Inflammatory macrophage treated with lipopolysaccharide for 4 hours (primary cell): ENCODE measurements at places on chromosomes 2 and 18.

DNA sequence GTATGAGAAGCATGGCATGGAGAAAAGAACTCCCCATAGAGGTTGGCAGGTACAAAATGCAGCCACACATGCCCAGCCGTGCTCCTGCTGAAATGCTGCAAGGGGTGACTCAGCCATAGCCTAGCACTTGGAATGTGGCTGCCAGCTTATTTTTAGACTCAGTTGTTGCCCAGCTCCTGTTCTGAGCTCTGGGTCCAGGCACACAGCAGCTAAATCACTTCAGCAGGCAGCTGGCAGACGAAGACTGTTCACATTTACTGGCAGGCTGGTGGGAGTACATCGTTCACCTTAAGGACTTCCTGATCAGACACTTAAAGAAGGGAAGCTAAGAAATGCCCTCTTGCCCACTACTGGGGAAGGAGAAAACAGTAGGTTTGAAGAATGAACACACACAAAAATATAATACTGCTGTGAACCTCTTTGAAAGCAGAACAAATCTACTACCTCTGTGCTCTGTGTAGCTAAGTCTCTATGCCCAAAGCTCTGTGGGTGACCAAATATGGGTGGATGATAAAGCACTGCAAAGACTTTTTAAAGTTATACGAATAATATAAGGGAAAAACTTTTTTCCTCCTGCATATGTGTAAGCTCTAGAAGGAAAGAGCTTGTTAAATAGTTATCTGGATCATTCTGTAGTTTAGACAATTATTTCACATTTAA lies 146.1 kb downstream of the LNPK start:
- no peak for DNase-seq

- no peak for DNase-seq
These were observed 30.2 kb upstream of the CABYR start for GRCh38 chr18:24108641-24109040.

- no peak for DNase-seq
These were observed 2.7 kb upstream of the IL18RAP start for GRCh38 chr2:102420290-102420689.

DNA sequence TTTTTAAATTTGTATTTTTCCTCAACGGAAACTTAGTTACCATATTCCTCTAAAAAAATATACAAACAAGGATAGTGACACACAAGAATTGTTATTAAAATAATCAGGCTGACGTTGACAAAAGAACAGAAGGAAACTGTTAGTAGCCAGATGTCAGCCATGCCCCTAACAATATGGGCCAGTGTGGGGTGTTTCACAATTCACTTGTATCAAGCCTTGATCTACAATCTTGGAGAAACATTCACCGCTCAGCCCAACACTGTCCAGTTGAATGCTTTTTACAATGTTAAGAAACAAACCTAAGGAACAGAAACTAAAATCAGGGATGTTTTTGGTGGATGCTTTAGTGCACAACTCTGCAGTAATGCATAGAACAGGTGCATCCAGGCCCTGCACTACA lies 44.6 kb downstream of the TMEFF2 start:
- DNase-seq: no peak

GRCh38 chr2:100200985-100201384 lies 58.6 kb upstream of the AFF3 start:
- DNase-seq: no peak

- no peak for DNase-seq
These were observed 13.7 kb downstream of the RUFY4 start for GRCh38 chr2:218082586-218083351.

DNA sequence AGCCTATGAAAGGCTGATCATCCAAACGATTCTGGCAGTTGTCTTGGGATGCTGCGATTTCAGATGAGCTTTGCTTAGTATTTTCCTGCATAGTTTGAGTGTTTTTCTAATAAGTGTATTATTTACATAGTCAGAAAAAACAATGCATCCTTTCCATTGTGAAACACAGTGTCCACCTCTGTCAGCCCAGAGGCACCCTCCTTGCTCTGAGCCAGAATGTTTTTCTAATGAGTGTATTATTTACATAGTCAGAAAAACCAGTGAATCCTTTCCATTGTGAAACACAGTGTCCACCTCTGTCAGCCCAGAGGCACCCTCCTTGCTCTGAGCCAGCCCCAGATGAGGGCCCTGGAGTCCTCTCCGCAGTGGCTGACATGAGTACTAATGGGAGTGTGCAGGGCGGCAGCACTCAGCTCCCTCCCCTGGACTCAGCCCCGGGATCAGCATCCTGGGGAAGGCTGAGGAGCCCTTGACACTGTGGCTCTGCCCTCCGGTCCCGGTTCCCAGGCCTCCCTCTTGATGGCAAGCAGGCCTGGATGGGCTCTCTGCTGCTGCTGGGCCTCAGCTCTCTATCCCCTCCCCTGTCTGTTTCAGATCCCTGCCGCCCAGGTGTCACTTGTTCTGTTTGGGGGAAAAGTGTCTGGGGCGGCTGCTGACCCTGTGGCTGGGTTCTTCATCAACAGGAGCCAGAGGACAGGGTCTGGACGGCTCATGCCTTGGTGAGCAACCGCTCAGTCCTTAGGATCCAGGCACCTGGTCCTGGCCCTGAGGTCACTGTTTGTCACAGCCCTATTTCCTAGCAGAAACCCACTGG lies 5.9 kb downstream of the MFSD2B start:
- DNase-seq: no peak

GRCh38 chr2:7860693-7861092 lies 821.2 kb upstream of the ID2 start:
- no peak for DNase-seq

GRCh38 chr2:121613774-121614173 lies 35.5 kb downstream of the CLASP1 start:
- no peak for DNase-seq

DNA sequence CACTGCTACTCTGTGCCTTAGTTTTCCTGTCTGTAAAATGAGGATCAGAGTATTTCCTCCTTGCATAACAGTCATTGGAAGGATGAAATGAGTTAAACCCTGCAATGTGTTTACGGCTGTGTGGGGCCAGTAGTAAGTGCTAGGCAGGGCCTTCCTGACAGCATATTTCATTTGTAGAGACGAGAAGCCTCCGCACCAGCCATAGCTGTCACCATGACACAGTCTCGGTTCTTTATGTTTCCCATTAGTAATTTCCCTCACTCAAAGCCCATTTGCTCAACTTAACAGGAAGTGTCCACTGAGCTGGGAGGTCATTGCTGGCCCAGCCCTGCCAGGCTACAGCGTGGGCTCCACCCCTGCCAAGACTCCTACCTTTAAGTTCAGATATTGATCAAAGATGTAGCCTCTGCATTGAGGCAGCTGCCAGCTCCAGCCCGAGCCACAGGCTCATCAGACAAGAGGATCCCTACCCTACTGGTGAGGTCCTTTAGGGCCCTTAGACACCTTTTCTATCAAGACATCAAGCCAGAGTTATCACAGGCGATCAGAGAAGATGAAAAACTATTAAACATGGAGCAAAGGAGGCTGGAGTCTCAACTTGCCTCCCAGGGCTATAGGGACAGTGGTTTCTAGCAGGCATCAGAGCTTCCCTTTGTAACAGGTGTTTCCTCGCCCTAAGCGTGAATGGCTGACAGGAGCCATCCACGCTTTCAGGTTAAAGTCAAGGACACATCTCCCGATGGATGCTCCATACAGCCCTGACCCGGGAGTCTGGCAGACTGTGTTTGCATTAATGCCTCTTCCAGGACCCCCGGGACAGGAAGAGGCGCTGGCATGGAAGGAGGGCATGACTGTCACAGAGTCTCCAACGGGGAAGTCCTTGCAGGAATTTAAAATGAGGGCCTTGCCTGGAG lies 251.7 kb downstream of the NDUFA10 start:
- DNase-seq: no peak

GRCh38 chr2:219918254-219918653 lies 290.8 kb downstream of the SLC4A3 start:
- DNase-seq: no peak

DNA sequence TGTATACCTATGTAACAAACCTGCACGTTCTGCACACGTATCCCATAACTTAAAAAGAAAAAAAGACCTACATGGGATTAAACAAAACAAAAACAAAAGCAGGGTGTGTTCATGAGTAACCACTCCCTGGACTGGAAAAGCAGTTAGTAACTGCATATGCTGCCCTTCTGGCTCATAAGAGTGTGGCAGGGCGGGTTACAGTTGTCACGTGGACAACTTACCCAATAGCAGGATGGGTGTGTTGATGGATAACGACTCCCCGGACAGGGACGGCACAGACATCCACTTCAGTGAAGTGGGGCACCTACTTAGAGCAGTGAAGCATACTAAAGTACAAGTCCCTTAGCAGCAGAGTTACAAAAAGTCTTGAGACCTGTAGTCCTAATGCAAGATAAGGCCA lies 136.7 kb downstream of the CCBE1 start:
- DNase-seq: no peak

- DNase-seq: no peak
These were observed 145.4 kb upstream of the ETAA1 start for GRCh38 chr2:67251741-67252140.

DNA sequence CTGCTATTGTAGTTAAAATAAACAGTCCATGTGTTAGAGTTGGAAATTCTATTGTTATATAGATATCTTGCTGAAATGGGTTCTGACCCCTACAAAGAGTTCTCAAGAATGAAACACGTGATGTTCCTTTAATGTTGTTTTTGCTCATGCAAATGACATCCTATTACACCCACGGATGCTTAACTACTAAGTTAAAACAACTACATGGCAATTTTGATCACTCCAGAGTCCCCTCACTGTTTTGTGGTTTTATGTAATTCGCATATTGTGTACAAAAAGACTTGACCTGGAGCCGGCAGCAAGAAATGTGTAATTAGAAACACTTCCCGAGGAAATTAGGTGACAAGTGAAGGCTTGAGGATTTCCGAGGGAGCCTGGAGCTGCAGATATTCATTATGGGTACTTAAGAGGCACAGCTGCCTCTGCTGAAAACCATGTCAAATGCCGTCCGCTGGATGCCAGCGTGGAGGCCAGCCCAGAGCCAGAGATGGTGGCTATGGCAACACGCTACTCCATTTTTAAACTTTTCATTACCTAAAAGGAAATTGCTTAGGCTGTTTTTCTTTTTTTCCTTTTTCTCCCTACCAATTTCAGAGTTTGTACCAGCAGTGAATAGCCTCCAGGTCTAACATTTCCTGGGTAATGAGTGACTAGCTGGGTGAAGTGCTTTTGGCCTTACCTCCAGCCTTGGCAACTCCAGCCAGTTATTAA lies 21.0 kb upstream of the CABLES1 start:
- DNase-seq: no peak

GRCh38 chr2:62292190-62292589 lies 96.3 kb downstream of the B3GNT2 start:
- peak; percentile 86 for DNase-seq

- no peak for DNase-seq
These were observed 37.6 kb downstream of the TMEM163 start for GRCh38 chr2:134681201-134681600.

DNA sequence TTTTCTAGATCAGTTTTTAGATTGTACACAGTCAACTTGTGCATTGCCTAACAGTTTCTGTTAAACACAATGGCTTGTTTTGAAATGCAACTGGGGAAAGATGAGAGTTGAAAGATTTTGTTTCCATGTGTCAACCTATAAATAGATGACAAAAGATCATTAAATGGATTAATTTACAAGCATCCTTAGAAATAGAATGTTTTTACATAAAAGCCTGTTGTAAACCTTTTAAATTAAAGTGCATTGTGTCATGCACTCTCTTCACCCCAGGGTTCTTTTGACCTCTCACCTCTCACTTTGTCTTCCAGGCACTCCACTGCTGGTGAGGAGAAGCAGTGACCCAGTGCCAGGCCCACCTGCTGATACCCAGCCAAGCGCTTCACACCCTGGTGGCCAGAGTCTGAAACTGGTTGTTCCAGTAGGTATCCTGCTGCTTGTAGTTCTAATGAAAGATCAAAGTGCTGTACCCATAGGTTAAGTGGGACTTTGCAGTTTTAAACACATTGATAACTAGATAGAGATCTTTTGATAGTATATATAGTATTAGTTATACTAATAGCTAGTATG lies 502.1 kb downstream of the PARD3B start:
- no peak for DNase-seq

DNA sequence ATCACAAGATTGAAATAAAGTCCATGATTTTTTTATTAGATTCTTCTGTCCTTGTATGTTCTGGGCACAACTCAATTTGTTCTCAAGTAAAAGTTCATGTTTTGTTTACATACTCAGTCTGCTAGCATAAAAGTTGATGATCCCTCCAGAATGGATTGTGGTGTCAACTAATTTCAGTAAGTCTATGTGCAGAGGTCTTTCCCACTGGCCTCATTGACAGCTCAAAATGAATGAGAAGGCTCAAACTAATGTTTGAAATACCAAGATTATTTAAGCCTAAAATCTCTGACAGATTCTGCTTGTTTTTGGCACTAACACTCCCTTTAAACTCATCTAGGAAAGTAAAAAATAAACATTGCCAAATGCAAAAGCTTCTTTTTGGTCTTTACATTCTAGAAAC lies 561.2 kb upstream of the CNTNAP5 start:
- no peak for DNase-seq

GRCh38 chr2:67642046-67642382 lies 244.9 kb downstream of the ETAA1 start:
- DNase-seq: no peak

DNA sequence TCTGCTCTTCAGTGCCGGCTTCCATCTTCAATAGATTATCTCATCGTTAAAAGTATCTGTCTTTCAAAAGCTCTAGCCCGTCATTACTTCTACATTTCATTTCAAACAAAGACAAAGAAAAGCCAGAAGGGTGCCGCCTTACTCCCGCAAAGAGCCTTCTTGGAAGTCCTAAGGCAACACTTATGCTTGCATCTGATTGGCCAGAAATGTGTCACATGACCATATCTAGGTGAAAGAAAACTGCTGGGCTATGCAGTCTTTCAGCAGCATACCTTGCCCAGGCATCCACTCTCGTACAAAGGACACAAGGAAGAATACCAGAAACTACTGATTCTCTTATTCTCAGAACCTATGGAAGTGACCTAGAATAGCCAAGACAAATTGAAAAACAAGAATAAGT lies 217.1 kb upstream of the SLC35G4 start:
- no peak for DNase-seq

- DNase-seq: no peak
These were observed 6.8 kb downstream of the CPLX4 start for GRCh38 chr18:59311631-59312030.

- peak; percentile 0 for DNase-seq
These were observed 258.9 kb downstream of the METTL4 start for GRCh38 chr18:2312440-2312839.

- DNase-seq: no peak
These were observed 61.4 kb upstream of the RNF152 start for GRCh38 chr18:61954096-61954746.

- no peak for DNase-seq
These were observed 35.9 kb upstream of the POMC start for GRCh38 chr2:25204190-25204838.

DNA sequence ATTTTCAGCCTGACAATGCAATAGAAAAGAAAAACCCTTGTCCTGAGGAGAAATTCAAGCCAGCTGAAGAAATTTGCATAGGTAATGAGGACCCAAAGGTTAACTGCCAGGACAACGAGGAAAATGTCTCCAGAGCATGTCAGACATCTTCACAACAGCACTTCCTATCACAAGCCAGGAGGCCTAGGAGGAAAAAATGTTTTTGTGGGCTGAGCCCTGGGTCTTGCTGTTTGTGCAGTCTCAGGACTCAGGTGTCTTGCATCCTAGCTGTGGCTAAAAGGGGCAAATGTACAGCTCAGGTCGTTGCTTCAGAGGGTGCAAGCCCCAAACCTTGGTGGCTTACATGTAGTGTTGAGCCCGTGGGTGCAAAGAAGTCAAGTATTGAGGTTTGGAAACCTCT lies 905.1 kb upstream of the FSHR start:
- DNase-seq: no peak

GRCh38 chr18:38243291-38243690 lies 677.7 kb upstream of the CELF4 start:
- no peak for DNase-seq

- DNase-seq: no peak
These were observed 29.1 kb upstream of the SLC38A11 start for GRCh38 chr2:164984428-164984827.
